ENCODE measurements at places on chromosomes 1 and 21.

- no peak for DNase-seq
Measured at GRCh38 chr1:93235261-93235660, 54.7 kb downstream of the CCDC18 start.

- no peak for DNase-seq
Measured at GRCh38 chr1:93619507-93620171, 62.0 kb downstream of the BCAR3 start.

GRCh38 chr1:33047839-33048305 is 11.2 kb upstream of the AK2 start:
- no peak for DNase-seq

DNA sequence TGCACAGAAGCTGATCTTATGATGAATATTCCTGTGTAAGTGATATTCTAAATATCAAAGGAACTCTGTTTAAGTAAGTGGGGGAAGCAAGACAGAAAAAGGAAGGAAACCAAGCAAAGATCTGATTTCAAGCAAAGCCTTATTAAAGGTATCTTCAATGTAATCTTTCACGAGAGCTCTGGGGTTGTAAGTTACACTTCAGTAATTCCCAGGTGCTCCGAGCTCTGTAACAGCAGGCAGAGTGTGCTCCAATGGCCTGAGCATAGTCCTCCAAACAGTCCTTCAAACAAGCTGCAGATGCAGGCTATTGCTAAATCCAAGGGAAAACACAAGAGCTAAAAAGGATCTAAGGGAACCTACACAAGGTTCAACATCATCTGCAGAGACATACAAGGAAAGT is 949.7 kb upstream of the TMPRSS15 start:
- DNase-seq: no peak

DNA sequence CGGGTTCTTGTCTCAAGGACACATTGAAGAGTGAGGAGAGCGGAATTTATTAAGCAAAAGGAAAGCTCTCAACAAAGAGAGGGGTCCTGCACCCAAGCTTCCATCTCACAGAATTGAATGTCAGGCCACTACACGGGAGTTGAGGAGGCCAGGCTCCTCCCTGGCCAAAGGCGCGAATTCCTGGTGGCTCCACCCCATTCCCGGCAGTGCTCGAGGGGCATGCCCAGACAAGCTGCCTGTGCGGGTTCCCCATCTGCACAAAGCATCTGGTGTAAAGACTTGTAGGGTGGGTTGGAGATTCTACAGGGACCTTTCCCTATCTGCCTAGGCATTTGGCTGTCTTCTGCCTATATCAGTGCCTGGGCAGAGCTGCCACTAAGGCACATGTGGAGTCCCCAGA is 648.5 kb upstream of the PKN2 start:
- no peak for DNase-seq

GRCh38 chr1:87404296-87404695 is 75.6 kb downstream of the LMO4 start:
- DNase-seq: no peak

DNA sequence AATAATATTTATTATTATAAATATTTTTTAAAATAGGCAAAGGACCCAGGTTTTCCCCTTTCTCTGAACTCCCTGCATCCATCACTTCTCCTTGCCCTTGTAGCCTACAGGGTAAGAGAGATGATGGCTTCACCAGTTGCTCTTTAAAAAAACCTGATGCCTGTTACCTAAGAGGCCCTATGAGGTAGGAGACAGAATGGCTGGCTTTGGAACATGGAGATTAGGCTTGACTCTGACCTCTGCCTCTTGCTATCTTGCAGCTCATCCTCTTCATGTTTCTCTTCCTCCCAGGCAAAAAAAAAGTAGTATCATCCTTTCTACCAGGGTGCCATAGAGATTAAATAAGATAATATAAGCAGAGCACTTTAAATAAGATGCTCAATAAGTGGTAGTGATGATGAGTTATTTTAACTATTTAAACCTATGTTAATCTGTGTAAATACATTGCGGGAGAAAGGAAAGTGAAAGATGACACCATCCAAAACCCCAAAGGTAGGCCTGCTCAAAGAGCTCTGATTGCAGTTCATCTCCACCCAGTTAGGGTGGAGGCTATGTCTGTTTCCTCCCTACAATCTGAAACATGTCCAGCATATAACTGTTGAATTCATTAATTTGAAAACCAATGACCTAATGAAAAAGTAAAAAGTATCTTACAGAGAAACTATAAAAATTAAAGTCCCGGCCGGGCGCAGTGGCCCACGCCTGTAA is 51.8 kb downstream of the RGS2 start:
- no peak for DNase-seq

DNA sequence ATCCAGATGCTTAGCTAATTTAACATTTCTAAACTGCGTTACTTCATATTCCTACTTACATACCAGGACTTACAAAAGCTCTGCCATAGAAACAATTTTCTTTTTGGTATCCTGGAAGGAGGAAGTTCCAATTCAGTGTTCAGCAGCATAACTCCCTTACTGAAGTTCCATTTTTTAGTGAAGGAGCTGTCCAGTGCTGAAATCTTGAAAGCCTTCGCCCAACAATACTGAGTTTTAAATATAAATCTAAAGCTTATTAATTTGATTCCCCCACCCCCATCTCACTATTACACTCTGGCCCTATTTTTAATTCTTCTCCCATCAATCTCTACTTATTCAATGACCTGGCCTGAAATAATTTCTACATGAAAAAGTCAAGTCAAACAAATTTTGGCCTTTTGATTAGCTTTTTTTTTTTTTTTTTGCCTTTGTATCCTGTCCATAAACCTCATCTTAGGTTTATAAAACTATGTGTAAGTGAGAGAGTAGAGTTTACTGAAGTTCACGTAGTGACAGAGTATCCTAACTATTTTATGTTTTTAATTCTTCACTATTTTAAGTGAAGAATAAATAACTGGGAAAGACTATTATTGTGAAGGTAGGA is 323.0 kb upstream of the PLD5 start:
- DNase-seq: no peak

GRCh38 chr21:18499761-18500376 is 96.3 kb upstream of the TMPRSS15 start:
- DNase-seq: no peak

GRCh38 chr1:178536844-178537371 is 24.0 kb downstream of the TEX35 start:
- DNase-seq: no peak

DNA sequence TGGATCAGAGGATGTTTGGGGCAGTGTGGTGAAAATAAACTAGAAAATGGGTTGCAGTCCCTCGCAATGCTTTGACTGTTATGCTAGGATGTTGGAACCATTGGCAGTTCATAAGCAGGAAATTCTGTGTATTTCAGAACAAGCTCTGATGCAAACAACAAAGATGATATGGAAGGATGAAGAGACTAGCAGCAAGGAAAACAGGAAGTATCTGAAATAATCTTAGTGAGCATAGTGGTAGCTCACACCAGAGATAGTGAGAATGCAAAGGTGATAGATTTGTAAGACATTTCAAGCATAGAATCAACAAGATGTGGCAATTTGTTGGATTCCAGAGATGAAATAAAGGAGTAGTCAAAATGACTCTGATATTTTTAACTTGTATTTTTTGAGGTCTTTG is 11.1 kb upstream of the RCC1 start:
- DNase-seq: no peak

DNA sequence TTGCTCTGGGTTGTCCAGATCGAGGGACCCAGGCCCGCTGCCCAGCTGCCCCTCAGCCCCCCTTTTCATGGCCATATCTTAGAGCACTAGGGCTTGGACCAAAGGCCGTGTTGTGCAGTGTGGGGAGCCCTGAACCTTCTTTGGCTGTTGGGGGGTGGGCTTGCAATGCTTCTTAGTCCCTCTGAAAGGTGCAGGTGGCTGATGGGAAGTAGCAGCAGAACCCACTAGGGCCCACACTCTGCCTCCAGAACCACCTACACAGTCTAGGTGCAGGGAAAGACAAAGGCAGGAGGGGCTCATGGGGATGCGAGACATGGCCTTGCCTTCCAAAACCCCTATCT is 2.3 kb upstream of the HPCA start:
- no peak for DNase-seq

- DNase-seq: no peak
Measured at GRCh38 chr1:999725-1000356, at the start of gene HES4. TSS of gene HES4 (minus strand) at chr1:1000097. CDS start at chr1:999973, 124 bp downstream.

DNA sequence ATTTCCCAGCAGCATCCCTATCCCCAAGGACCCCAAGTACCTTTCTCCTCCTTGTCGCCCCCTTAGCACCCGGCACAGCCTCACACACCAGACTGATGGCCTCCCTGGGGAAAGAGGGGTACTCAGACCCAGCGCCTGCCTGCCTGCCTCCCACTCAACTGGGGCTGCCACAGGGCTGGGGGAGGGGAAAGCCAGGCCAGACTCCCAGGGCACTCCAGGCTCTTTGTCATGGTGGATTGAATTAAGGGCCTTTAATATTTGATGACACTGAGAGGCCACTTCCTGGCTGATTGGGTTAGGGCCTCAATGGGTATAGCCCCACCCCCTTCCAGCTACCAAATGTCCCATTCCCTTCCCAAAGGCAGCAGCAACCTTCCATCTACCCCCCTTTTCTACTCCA is 1.8 kb downstream of the SHC1 start:
- no peak for DNase-seq

GRCh38 chr21:41683815-41684214 is 83.0 kb downstream of the RIPK4 start:
- no peak for DNase-seq

GRCh38 chr1:20763417-20763816 is 23.7 kb downstream of the HP1BP3 start:
- no peak for DNase-seq

DNA sequence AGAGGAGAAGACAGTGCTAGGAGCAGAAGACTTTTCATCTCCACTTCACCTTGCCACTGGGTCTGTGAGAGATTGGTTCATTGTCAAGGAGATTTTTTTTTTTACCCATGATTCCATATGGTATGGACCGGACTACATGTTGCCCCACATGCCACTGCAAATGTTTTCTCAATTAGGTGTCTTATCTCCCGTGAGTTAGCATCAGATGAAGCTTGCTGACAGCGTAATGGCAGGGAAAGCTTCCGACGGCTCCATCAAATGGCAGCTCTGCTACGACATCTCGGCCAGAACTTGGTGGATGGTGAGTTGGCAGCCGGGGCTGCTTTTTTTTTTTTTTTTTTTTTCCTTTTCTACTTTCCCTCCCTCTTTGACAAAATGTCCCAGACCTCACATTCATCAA is 217.2 kb upstream of the NFIA start:
- DNase-seq: no peak

GRCh38 chr1:154720328-154721297 is 112.6 kb upstream of the ADAR start:
- DNase-seq: no peak

DNA sequence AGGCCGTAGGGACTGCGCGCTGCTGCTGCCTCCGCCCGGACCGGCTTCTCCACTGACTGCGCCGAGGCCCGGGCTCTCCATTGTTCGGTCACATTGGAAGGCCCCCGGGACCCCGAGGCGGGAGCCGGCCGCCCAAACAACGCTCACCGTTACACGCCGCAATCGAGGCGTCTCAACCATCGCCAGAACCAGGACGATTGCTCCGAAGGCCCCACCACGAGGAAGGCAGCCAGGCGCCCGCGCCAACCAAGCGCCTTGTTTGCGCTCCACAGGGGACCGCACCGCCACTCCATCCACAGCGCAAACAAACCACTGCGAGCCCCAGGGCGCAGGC is 595 bp downstream of the GLUL start:
- no peak for DNase-seq

GRCh38 chr1:21705303-21705980 is 36.3 kb upstream of the RAP1GAP start:
- no peak for DNase-seq

DNA sequence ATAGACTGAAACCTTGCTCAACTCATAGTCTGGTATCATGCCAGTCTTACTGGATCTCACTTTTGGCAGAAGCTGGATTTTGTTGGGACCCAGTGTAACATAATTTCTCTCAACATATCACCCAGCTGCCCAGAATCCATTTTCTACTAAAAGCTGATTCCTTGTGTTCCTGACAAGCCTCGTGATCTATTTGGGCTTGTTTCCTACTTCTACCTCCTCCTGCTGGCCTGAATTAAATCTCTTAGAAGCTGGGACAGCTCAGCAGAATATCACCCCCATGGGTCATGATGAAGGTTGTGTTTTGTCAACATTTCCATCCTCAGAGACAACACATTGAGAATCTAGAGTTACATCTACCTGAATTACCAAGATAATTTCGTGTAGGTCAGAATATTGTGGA is 7.7 kb downstream of the GOLT1A start:
- no peak for DNase-seq

GRCh38 chr1:64856553-64856952 is 109.8 kb downstream of the JAK1 start:
- no peak for DNase-seq

DNA sequence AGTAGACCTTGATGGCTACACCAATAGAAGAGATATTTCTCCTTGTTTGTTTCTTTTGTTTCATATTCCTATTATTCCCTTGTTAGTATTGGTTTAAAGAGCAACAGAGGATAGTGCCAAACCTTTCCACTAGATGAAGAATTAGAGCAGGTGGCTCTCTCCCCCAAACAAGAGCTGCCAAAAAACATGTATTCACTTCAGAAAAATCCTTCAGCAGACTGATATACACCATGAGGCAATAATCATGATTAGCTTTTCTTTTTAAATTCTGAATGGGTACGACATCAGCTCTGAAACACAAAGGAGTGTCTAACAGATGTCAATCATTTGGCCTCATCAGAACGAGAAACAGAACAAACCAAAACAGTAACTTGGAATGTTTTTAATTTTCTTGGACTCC is 67.3 kb upstream of the MAP10 start:
- DNase-seq: no peak

- DNase-seq: no peak
Measured at GRCh38 chr1:10629091-10629815, 154.5 kb downstream of the PEX14 start.

DNA sequence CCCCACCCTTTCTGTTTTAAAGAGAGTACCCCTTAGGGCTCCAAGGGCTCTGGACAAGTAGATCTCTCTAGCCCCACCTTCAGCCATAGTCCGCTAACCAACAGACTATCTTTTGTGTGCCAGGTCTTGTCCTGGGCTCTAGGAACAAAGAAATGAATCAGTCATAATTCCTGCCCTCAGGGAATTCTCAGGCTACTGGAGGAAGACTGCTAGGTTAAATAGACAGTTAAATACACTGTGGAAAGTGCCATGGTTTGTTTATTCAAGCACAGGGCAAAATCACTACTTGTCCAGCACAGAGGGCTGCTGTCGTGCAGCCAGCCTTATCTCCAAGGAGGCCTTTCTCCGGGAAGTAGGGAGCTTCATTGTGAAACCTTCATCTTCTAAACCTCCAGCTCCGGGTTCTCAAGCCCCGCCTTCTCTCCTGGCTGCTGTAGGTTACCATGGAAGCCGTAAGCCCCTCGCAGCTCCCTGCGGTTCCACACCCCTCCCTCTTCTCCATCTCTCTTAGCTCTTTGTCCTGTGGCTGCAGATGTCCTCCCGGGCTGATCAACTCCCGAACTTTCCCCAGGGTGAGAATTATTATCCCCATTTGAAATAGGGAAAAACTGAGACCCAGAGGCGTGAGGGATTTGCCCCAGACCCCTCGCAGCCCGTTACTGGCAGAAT is 29.8 kb downstream of the SHISAL2A start:
- no peak for DNase-seq
